Stomach (tissue), 19 donors: ENCODE measurements at places on chromosomes 12 and 14. TPM values are rescaled to one million over a fixed set of nuclear protein-coding genes. Genes with fewer than 3 reads are reported as not detected.

The PTPRO gene
- polyA plus RNA-seq: 0.35 TPM

GRCh38 chr12:115763982-115764621, 513.4 kb downstream of the MED13L start:
- H3K4me3 ChIP-seq: no peak overlapping the region
- DNase-seq: no peak
- H3K27me3 ChIP-seq: peaks cover 19% of the 10 kb centered on the region
- H3K36me3 ChIP-seq: no peaks in the 10 kb centered on the region
- no peak overlapping the region for H3K27ac ChIP-seq

GRCh38 chr14:103450416-103450815, 65.2 kb downstream of the MARK3 start:
- H3K27ac ChIP-seq: no peak overlapping the region
- H3K4me3 ChIP-seq: no peak overlapping the region
- peaks cover 54% of the 10 kb centered on the region for H3K4me1 ChIP-seq
- H3K36me3 ChIP-seq: peaks cover 3% of the 10 kb centered on the region
- no peak for DNase-seq

DNA sequence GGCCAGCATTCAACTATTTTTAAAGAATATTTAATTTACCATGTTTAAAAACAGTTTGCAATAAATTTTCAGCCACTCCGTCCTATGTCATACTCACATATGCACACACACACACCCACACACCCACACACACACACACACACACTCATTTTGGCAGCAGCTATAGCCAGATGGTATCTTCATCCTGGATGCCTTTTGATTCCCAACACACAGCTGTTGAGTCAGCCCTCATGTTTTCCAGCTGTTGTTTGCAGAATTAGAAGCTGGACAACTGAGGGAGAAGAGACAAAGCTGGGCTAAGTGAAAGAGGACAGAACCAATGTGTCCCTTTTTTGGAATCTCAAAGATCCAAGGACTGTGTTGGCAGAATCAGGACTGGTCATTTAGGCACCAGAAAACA, 80.0 kb upstream of the EGLN3 start:
- DNase-seq: no peak
- H3K4me1 ChIP-seq: peaks cover 27% of the 10 kb centered on the region
- H3K27me3 ChIP-seq: no peaks in the 10 kb centered on the region
- peak overlapping the region; percentile 69 for H3K27ac ChIP-seq
- H3K36me3 ChIP-seq: no peaks in the 10 kb centered on the region
- no peak overlapping the region for H3K4me3 ChIP-seq

DNA sequence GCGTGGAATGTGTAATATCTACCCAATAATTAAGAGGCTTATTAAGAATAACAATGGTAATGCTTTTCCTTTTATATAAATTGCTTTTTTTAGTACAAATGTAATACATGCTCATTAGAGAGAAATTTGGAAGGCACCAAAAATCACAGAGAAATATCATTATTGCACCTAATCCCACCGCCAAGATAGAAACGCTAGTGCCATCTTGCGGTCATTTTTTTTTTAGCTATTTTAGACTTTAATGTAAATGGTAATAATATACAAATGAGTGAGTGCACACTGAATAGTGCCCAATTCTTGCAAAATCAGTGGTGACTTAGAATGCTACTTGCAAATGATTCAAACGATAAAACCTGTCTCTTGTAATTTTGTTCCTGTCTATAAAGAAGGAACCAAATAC, 576.8 kb upstream of the TMEM132C start:
- no peak for DNase-seq
- no peak overlapping the region for H3K4me3 ChIP-seq
- no peaks in the 10 kb centered on the region for H3K36me3 ChIP-seq
- no peaks in the 10 kb centered on the region for H3K4me1 ChIP-seq
